ENCODE measurements at places on chromosomes 13 and 19.

GRCh38 chr19:37933937-37934358 lies 26.9 kb downstream of the SIPA1L3 start:
- no peak for DNase-seq

GRCh38 chr19:16326401-16327168 lies 2.0 kb downstream of the KLF2 start:
- DNase-seq = peak; percentile 60

- DNase-seq = no peak
Measured at GRCh38 chr13:33334831-33335230, 49.3 kb upstream of the STARD13 start.

DNA sequence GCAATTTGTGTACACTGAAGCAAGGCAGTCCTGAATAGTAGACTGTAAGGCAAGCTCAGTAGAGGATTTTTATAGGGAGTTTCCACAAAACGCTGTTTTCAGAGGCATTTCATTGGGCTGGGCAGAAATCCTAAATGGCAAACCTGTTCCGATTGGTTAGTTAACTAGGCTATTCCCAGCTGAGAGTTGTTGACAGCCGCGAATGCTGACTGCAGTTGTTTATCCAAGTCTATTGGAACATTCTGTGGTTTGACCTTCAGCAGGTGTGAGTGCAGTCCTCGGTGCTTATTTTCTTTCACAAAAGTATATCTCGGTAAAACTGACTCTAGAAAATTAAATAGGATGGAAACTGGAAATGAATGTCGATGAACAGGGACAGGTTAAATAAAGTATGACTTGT lies 45.4 kb downstream of the TPT1 start:
- no peak for DNase-seq

DNA sequence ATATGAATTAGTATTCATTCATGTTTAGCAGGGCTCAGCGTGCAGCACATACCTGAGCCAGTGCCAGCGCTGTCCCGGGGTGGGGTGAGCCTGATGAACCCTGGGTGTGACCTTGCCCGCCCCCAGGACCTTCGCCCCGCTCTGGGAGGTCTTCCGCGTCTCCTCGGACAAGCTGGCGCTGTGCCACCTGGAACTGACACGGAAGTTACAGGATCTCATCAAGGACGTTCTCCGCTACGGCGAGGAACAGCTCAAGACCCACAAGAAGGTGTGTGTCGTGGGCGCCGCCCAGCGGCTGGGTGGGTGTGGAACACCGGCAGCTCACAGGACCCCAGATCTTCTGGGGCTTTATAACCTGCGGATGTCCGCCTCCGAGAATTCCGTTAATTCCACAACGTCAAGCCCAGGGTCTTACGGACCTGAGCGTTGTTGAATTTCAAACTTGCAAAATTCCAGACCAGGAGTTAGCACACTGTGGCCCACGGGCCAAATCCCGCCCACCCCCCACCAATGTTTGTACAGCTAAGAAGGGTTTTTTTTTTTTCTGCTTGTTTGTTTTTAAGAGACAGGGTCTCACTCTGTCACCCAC lies 15.4 kb downstream of the FCHO1 start:
- DNase-seq = no peak

GRCh38 chr13:68551701-68552522 lies 1321.8 kb upstream of the PCDH9 start:
- no peak for DNase-seq

DNA sequence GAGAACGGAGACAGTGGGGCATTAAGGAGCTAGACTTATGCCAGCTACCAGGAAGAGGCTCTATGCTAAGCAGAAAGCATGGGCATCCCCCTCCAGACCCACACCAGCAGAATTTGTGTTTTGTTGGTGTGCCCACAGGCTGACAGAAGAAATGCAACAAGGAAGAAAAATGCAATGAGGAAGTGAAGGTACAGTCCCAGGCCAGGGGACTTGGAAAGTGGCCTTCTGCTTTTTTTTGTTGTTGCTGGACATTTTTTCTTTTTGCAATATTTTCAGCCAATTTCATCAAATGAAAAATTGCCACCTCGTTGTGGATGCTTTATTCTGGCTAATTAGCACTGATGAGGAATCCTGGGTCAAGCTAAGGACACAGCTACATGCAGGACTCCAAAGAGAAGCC lies 167.7 kb downstream of the TSHZ3 start:
- DNase-seq = no peak

DNA sequence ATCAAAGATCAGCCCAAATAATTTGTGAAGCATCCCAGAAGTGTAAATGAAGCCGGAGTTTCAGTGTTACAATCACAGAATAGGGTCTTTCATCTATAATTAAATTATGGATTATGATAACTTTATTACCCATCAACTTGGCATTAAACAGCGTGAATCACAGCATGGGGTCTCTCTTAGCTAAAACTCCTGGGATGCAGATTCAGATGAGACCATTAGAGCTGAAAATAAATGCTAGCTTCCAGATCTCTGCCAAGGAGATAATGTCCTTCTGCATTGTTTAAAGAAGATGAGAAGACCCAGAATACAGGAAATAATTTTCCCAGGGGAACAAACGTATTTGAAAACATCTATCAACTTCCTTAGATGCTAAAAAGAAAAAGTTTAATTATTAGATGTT lies 546.0 kb upstream of the PCDH9 start:
- DNase-seq = no peak

- DNase-seq = no peak
Measured at GRCh38 chr19:39187552-39187943, 9.2 kb upstream of the NCCRP1 start.

GRCh38 chr13:88802886-88803285 lies 1131.7 kb downstream of the SLITRK5 start:
- no peak for DNase-seq

- peak; percentile 65 for DNase-seq
Measured at GRCh38 chr13:43240278-43240677, 216.9 kb downstream of the DNAJC15 start.

DNA sequence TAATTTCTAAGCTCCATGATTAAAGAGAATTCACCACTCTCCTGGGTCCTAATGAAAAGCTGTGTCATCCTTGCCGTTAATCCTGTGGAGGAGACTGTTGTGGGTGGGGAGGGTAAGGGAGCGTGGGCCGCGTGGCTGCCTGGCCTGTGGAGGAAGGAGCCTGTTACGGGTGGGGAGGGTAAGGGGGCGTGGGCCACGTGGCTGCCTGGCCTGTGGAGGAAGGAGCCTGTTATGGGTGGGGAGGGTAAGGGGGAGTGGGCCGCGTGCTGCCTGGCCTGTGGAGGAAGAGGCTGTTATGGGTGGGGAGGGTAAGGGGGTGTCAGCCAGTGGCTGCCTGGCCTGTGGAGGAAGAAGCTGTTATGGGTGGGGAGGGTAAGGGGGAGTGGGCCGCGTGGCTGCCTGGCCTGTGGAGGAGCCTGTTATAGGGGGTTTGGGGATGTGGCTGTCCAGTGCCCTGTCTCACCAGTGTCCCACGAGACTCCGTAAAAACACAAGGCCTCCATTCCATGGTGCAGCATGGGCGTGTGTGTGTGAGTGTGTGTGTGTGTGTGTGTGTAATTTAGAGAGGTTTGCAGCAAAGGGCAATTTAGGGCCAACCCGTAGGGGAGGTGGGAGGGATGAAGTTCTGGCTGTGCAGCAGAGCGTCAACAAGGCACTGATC lies 15.6 kb upstream of the DCUN1D2 start:
- no peak for DNase-seq

GRCh38 chr19:41339936-41340335 lies 13.8 kb downstream of the TGFB1 start:
- DNase-seq = no peak

DNA sequence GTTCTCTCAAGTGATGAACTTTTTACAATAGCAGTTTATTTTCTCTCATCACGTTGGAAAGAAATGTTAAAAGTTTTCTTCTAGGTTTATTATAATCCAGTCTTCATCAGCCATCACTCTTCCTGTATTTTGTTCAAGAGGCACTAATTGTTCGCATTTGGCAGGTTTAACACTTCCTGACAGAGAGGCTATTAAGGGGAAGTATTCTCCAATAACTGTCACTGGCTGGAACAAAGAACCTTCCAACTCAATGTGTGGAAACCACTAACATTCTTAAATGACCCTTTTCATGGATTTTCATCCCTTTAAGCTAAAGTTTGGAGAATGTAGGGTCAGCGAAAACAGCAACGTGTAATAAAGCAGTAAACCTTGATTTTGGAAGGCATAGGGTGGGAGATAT lies 145.1 kb downstream of the PCCA start:
- no peak for DNase-seq

DNA sequence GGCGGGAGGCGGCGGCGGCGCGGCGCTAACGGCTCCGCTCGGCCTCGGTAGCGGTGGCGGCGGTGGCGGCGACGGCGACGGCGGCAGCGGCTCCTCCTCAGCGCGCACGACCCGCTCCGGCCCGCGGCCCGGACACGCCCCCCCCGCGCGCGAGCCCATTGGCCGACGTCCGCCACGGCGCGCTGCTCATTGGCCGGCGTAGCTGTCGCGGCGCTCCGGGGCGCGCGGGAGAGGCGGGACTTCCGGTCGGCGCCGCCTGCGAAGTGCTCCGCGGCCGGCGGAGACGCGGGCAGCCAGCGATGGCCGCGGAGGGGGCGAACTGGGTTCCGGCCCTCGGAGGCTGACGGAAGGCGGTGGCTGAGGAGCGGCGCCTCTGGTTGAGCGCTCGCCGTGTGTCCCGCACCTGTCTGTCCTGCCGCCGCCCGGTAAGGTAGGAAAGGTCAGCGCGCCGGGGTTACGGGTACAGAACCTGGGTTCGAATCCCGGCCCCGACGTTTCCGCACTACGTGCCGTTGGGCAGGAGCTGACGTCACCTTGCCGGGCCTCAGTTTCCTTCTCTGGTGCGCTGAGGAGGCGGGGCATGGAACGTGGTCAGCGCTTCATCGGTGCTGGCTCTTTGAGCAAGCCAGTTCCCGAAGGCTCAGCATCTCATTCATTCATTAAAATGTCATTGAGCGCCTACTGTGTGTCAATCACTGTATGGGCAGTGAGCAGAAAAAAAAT lies at the start of gene ELAVL1:
ELAVL1 (minus strand) TSS at position 108 of the 723 bp plus-strand sequence. CDS start 13,826 bp downstream, outside the sequence.
- peak; percentile 99 for DNase-seq

GRCh38 chr13:32468502-32469142 lies 40.7 kb upstream of the N4BP2L1 start:
- no peak for DNase-seq

DNA sequence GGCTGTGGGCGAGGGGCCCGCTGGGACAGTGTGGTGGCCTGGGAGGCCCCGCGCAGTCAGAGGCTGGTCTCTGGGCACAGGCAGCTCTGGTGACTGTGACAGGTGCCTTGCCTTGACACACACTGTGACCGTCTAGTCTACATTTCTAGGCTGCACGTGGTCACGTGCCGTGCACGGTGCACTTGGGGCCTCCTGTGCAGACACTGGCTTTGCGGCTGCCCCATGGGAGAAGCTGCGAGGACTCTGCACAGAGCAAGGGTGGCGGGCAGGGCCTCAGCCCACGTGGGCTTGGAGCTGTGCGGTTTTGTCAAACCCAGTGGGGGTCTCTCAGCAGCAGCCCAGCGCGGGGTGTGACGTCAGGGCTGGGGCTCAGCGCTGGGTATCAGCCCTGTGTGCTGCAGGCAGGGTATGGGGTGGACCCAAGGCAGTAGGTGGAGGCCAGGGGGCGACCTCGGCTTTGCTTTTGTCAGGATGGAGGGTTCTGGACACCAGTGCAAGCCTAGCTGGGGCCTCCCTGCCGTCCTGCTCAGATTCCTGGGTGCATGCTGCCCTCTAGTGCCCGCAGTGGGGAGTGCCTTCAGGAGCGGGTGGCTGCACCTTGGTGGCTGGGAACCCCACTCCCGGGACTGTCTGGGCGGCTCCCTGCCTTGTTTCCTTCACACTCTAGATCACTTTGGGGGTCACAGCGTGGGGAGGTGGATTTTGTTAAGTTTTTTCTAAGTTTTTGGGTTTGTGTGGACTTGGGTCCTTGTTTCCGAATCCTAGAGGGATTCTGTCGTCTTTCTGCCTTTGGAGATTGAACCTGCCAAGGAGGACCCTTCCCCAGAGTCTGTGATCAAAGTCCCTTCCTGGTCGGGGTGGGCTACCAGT lies 62.6 kb downstream of the KDM4B start:
- peak; percentile 95 for DNase-seq

GRCh38 chr13:72953391-72953965 lies 105.3 kb upstream of the KLF5 start:
- no peak for DNase-seq

- no peak for DNase-seq
Measured at GRCh38 chr13:106078191-106078590, 457.3 kb downstream of the EFNB2 start.

- peak; percentile 37 for DNase-seq
Measured at GRCh38 chr19:29831041-29831548, 19.3 kb downstream of the CCNE1 start.

DNA sequence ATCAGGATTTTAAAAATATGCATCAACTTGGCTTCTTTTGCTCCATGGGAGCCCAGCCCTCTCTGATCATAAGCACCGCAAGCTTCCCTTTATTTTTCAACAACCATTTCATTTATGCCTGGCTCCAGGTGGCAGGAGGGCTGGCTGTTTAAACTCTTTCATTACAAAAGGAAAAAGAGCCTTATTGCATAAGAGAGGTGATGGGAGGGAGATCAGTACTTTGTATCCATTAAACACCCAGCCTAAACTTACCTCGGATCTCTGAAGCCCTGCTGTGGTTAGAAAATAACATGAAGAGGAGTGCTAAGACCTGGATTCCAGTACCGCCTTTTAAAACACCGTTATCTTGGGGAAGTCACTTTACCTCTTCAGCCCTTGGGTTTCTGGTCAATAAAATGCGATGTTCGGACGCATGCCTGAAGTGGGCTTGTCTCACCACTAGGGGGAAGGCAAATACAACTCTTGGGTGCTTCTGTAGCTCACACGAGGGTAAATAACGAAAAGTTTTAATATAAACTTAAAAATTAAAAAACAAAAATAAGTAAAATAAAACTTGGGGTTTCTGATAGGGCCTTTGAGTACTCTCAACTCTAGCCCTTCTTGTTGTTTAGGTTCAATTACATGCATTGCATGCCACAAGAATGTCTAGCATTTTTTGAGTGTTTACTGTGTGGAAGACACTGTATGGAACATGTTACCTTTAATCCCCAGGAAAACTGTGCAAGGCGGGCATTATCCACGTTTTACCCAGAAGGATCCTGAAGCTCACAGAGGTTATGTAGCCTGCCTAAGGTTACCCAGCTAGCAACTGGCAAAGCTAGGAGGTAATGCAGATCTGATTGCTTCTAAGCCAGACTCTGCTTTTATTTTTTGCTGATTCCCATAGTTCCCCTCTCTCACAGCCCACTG lies 240.3 kb downstream of the LMO7 start:
- DNase-seq = peak; percentile 58

- DNase-seq = no peak
Measured at GRCh38 chr13:18936104-18936503, 245.5 kb downstream of the TUBA3C start.

DNA sequence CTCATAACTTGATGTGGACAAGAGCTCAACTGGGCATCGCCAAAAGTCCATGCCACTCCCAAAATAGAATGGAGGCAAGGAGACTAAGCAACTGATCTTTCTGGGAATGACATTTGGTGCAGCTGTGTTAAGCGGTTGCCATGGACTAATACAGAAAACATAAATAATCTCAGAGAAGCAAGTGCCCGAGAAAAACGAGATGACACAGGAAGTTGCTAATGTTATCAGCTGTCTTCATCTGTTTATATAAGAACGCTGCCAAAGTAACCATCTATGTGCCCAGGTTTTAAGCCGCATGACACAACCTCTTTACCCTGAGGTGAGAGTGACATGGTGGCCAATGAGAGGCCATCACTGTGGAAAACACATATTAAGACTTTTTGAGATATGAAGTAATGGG lies 54.9 kb upstream of the SACS start:
- no peak for DNase-seq

Measured in GM20000 (cell line).